ENCODE measurements at places on chromosomes 7 and 10.

DNA sequence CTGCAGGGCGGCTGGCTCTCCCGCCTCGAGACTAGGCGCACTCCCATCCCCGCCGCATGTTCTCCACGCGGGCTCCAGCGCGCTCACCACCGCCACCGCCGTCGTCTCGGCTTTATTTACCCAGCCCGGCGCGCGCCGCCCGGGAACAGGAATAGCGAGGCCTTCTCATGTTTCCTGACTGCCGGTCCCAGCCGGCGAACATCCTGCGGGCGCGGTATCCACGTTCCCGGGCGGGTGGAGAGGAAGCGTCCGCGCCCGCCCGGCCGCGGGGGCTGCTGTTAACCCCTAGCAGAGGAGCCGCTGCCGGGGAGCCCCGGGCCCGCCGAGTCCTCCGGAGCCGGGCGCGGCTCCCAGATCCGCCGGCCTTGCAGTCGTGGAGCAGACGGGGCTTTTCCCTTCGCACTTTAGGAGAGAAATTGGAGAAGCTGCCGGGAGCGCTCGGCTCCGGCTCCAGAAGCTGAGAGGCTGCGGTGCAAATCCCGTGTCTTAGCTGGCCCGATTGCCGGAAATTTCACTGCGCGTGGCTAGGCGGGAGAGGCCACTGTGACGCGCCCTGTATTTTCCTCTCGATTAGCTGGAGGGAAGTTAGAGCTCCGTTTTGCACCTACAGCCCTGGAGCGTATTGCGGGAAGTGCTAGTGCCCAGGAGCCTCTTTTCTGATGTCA, at the start of gene MKX:
TSS of gene MKX (minus strand) at position 88 of the 665 bp plus-strand sequence. CDS start 2,404 bp downstream, outside the sequence.
- DNase-seq: no peak

DNA sequence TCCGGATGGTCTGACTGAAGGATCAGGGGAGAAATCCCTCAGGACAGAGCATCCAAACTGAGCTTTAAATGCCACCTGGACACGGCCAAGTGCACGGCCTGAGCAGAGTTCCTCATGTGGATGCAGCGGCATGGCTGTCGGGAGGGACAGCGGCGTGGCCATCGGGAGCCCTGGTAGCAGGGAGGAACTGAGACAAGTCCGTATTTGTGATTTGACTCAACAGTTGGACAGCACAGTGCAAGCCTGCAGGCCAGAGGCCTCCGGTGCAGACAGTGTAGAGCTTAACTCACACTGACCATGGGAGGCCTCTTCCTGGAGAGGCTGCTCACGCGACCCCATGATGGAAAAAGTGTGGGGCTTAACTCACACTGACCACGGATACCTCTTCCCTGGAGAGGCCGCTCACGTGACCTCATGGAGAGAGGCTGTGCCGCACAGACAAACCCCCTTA, 207.4 kb downstream of the DIP2C start:
- DNase-seq: no peak

DNA sequence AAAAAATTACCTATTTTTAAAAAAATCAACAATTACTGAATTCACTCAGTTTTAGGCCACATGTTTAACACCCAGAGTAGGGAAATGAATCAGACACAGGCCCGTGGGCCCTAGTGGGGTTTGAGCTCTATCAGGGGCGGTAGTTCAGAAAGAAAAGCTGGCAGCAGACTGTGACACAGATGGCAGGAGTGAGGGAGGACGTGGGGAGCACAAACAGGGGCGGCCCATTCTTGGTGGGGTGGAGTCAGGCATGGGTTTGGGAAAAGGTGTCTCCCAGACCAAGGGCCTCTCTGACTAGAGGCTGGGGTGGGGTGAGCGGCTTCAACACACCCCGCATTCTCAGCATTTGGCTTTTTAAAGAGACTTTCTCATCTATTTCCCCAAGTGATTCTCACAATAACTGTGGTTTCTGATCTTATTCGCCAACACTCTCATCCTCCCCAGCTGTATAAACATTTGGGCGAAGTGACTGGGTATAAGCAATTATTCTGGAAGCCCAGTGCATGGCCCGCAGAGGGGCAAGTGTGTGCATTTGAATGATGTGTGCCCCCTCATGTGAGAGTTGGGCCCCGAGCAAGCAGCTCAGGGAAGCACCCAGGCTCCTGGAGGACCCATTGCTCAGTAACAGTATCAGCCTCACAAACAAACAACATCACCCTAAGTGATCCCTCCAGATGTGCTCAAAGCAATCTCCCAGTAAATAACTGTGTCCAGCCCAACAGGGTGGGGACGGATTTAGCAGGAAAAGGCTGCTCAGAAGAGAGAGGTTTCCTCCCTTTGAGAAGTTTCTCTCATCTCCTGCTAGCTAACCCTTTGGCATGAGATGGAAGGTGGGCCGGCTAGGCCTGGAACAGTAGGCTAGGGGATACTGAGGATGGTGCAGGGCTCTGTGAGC, 437.6 kb upstream of the ZMIZ1 start:
- peak; percentile 22 for DNase-seq

- DNase-seq: no peak
Observed at GRCh38 chr10:117342641-117343040, 32.6 kb downstream of the PDZD8 start.

DNA sequence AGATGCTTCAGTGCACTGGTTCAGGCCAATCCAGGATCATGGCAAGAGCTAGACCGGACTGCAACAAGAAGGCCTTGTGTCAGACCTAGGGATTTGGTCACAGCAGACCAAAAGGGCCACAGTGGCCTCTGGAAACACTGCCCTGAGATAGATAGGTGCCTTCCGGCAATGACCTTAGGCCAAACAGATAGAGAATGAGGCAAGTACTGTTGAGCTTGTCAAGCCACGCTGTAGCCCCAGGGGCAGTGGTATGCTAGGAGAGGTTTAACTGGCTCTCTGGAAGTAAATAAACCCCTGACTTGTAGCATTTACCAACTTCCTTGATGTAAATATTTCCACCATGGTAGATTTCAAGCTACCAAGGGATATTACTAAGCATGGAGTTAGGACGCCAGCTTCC, 197.5 kb downstream of the GRID1 start:
- DNase-seq: no peak

- no peak for DNase-seq
Observed at GRCh38 chr10:93593749-93594148, 7.3 kb downstream of the RBP4 start.

DNA sequence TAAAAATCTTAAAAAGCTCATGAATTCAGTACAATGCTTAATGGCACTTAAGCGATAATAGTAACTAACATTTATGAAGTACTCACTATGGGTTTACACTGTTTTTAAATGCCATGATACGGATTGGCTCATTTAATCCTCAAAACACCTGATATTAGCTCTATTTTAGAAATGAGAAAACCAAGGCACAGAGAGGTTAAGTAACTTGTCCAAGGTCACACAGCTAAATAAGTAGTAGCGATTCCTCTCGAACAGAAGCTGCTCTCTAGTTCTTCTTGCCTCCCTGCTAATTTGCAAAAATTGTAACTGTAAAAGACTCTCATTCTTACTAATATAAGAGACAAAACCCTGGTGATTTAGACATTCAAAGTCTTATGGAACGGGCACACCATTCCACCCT, 110.7 kb upstream of the RHEB start:
- no peak for DNase-seq

DNA sequence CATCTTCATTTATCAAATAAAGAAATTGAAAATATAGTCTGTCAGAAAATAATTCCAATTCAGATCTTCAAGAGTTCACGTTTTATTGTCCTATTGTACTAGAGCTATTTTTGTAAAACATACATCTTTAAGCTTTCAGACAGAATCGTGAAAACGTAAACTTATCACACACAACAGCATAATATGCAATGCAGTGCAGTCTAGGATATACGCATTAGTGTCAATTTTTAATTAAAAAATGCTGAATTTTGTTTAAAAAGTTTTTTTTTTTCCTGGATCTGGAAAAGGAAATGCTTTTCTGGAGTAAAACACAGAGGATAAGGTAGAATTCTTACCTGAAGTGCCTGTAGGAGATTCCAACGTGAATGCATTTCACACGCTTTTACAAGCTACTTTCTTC, 458.2 kb upstream of the KLF6 start:
- DNase-seq: no peak

DNA sequence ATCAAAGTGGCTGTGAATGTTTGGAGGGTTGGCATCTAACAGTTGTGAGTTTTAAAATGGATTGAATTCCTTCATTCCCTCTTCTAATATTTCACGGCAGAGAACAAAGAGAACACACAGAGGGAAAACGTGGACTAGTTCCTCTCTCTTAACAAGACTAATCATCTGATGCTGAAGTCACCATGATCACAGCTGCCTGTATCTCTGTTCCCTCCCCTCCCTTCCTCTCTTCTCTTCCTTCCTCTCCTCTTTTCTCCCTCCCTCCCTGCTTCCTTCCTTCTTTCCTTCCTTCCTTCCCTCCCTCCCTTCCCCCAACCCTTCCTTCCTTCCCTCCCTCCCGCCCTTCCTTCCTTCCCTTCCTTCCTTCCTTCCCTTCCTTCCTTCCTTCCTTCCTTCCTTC, 10.0 kb upstream of the GJD4 start:
- no peak for DNase-seq

- peak; percentile 82 for DNase-seq
Observed at GRCh38 chr7:80127412-80128160, 7.0 kb upstream of the GNAI1 start.

- DNase-seq: no peak
Observed at GRCh38 chr10:128040096-128040495, 86.1 kb downstream of the MKI67 start.

DNA sequence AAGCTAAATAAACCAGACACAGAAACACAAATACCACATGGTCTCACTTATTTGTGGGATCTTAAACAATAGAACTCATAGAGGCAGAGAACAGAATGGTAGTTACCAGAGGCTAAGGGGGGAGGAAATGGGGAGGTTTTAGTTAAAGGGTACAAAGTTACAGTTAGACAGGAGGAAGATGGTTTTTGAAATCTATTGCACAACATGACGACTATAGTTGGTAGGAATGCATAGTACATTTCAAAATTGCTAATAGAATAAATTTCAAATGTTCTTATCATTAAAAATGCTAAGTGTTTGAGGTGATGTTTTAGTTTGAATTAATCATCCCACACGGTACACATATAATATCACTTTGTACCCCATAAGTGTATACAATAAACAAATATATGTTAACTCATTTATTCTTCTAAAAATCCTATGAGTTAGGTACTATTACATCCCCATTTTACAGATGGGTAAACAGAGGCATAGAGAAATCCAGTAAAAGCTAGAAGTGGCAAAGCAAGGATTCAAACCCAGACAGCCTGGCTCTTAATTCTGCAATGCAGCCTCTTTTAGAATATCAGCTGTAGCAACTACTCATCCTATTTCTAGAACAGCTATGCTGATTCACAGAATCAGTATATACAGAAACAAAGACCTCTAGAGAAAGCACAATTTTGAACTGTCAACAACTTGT, 50.9 kb downstream of the HBP1 start:
- DNase-seq: no peak

DNA sequence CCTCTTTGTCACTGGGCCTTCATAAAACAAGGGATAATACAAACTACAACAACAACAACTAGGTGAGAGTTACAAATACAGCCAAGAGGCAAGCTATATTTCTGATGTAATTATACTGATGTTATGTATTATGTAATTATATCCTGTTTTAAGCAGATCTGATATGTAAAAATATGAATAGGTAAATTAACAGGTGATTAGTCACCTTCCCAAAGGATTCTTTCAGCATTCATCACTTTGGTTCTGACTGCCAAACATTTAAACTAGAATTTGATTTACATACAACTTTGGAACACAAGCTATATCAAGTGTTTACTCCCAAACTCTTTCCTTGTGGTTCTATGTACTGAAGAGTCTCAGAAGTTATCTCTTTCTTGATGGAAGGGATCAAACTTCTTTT, 53.7 kb downstream of the BEND7 start:
- no peak for DNase-seq

GRCh38 chr10:76640806-76641205, 996.8 kb downstream of the KCNMA1 start:
- no peak for DNase-seq

GRCh38 chr10:29950391-29950790, 109.0 kb downstream of the JCAD start:
- DNase-seq: no peak

DNA sequence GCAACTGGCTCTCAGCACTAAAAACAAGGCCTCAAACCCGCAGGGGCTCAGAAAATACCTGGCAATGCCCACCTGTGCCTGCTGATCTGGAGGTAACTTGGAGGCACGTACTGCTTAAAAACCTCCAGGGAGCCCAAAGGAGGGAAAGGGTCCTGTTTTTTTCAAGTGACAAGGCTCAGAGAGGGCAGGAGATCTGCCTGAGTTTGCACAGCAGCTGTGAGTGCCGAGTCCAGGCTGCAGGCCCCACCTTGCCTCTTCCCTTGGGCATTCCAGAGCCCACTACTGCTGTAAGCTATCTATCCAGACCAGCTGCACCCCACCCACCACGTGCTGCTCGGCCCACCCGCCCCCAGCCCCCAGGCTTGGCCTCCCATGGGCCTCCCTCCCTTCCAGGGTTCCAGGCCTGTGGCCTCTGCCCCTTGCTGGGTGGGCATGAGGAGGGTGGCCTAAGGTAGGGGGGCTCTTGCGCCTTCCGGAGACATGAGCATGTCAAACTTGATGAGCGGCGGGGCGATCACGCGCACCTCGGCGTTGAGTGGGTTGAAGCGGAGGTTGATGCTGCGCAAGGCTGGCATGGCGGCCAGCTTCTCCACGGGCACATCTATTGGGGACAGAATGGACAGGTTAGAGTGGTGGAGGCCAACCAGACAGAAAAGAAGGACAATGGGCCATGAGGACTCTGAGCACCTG, 17.2 kb upstream of the NPFFR1 start:
- DNase-seq: no peak

DNA sequence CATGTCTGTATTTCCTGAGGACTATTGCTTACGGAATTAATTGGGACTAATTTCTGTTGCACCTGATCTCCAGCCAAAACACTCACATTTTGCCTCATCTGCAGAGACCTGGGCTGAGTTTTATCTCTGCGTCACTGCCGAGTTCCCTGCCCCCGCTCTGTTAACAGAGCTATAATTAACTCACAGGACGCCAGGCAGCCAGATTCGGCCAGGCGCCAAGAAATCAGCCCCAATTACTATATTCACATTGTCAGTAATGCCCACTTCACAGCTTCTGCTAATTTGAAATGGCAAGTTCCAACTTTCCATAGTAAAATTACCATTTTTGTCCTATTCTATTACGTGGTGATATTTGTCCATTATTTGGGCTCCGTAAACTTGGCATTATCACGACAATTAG, 130.5 kb downstream of the CUX1 start:
- peak; percentile 82 for DNase-seq

- no peak for DNase-seq
Observed at GRCh38 chr7:21918216-21918615, 27.5 kb downstream of the CDCA7L start.

DNA sequence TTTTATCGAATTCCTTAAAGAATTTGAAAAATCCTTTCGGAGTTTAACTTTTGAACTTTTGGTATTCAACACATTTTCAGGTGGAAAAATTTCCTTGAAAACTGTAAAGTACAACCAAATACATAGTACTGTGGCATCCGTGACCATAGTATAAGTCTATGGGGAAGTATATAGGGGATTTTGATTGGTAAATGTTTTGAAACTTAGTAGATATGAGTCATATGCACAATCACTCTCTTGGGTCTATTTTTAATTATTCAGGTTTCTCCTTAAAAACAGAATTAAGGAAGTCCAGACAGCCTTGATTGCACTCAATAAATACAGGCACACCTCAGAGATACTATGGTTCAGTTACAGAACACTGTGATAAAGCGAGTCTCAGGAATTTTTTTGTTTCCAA, 64.2 kb downstream of the AVL9 start:
- DNase-seq: no peak

GRCh38 chr7:111975346-111975745, 230.9 kb downstream of the DOCK4 start:
- no peak for DNase-seq
